Progenitor cell of endocrine pancreas (in vitro differentiated cells): ENCODE measurements at places on chromosomes 6 and 20. TPM values are rescaled to one million over a fixed set of nuclear protein-coding genes. Genes with fewer than 3 reads are reported as not detected.

GRCh38 chr6:1669996-1670395 is 60.3 kb downstream of the FOXC1 start:
- H3K27me3 ChIP-seq, result peaks cover 4% of the 10 kb centered on the region
- no peak for DNase-seq
- no peaks in the 10 kb centered on the region for H3K36me3 ChIP-seq
- no peak overlapping the region for H3K27ac ChIP-seq
- no peak overlapping the region for H3K4me3 ChIP-seq

GRCh38 chr6:130760006-130760405 is 67.2 kb upstream of the SMLR1 start:
- no peak overlapping the region for H3K4me3 ChIP-seq
- H3K36me3 ChIP-seq, result no peaks in the 10 kb centered on the region
- no peak overlapping the region for H3K27ac ChIP-seq
- H3K4me1 ChIP-seq, result peaks cover 5% of the 10 kb centered on the region

- no peaks in the 10 kb centered on the region for H3K36me3 ChIP-seq
- H3K4me1 ChIP-seq, result no peaks in the 10 kb centered on the region
- peaks cover 12% of the 10 kb centered on the region for H3K27me3 ChIP-seq
- no peak for DNase-seq
Observed at GRCh38 chr20:57043669-57044268, 222.7 kb downstream of the BMP7 start.

DNA sequence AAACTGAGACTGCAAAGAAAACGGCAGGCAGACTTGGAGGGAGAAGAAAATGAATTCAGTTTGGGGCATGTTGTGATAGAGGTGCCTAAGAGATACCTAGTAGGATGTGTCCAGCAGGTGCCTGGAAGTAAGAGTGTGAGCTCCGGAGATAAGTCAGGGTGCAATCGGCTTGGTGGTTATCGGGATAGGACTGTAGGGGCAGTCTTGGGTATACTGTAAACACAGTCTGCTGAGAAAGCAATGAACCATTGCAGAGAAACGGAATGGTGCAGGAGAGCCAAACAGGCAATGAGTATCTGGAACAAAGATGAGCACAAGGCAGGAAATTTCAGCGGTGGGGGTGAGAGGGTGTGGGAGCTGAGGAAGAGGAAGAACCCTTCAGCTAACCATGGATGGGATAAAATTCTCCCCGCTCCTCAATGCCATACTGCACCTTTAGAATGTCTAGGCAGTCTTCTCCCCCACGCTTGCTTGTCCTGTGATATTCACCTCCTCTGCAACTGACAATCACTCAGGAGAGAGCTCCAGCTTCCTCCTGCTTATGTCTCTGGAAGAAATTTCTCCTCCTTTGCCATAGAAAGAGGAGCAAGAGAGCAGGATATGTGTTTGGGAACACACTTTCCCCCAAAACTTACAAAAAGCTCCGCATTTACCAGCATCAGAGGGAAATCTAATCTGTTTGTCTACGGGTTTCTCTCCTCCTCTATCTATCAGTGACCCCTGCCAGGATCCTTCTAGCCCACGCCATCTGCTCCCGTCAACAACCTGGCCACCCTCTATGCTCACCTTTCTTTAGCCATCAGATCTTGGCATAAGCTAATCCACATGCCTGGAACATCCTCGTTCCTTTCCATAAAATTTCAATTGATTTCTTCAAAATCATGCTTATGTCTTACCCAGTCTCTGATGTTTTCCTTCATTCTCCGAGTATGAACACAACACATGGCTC is 381.7 kb upstream of the JARID2 start:
- H3K27ac ChIP-seq, result no peak overlapping the region
- H3K4me1 ChIP-seq, result peaks cover 9% of the 10 kb centered on the region

GINS1 gene
- 25.2 and 29.0 TPM in 2 replicates for total RNA-seq

HAO1 gene
- not detected in 2 replicates for total RNA-seq

GRCh38 chr20:57835588-57836455 is 126.0 kb upstream of the PMEPA1 start:
- H3K4me1 ChIP-seq, result peaks cover 2% of the 10 kb centered on the region
- H3K36me3 ChIP-seq, result no peaks in the 10 kb centered on the region
- H3K4me3 ChIP-seq, result no peak overlapping the region
- DNase-seq, result no peak
- H3K27ac ChIP-seq, result peak overlapping the region; percentile 33
- peaks cover 26% of the 10 kb centered on the region for H3K27me3 ChIP-seq

SUPT3H gene
- 40.5 and 41.1 TPM in 2 replicates for total RNA-seq

GRCh38 chr20:33015114-33015484 is 7.6 kb downstream of the BPIFB2 start:
- H3K27ac ChIP-seq, result no peak overlapping the region
- no peak for DNase-seq
- peaks cover 47% of the 10 kb centered on the region for H3K27me3 ChIP-seq

DNA sequence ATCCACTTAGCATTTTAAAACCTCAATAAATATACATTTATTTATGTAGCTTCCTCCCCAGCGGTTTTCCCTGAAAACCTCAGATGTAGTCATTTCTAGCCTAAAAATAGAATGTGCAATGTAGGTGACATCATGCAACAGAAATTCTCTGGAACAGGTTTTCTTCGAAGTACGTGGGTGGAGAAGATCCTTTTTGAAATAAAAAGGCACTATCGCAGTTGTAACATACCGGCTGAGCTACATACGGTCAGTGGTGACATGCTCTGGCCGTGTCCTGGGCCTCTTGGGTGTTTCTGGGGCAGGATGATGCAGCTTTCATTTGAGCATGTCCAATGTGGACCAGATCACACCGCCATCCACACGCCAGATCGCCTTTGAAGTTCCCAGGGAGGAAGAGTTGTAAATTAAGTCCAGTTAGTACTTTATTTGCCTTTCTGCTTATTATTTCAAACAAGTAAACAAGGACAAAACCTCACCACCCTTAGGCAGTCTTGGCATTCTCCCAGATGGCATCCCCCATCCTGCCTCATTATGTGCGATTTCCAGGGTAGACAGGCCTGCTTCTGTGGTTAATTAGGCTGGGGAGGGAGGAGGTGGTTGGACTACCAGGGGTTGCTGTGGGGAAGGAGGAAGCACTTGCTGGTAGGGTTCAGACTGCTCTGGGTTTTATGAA is 109.5 kb upstream of the CLDN20 start:
- no peak overlapping the region for H3K4me3 ChIP-seq
- no peak overlapping the region for H3K27ac ChIP-seq
- no peak for DNase-seq
- peaks cover 5% of the 10 kb centered on the region for H3K27me3 ChIP-seq

PLAGL1 gene
- 23.7 and 28.1 TPM in 2 replicates for total RNA-seq

GRCh38 chr20:34396408-34396807 is 33.3 kb downstream of the ITCH start:
- peaks cover 30% of the 10 kb centered on the region for H3K36me3 ChIP-seq
- peak overlapping the region; percentile 60 for H3K27ac ChIP-seq
- no peaks in the 10 kb centered on the region for H3K27me3 ChIP-seq
- no peak overlapping the region for H3K4me3 ChIP-seq
- DNase-seq, result no peak
- H3K4me1 ChIP-seq, result peaks cover 4% of the 10 kb centered on the region

- H3K4me3 ChIP-seq, result no peak overlapping the region
- peaks cover 24% of the 10 kb centered on the region for H3K27me3 ChIP-seq
- DNase-seq, result no peak
- H3K4me1 ChIP-seq, result peaks cover 14% of the 10 kb centered on the region
- no peaks in the 10 kb centered on the region for H3K36me3 ChIP-seq
Observed at GRCh38 chr20:62768551-62769287, 27.6 kb upstream of the MRGBP start.

DNA sequence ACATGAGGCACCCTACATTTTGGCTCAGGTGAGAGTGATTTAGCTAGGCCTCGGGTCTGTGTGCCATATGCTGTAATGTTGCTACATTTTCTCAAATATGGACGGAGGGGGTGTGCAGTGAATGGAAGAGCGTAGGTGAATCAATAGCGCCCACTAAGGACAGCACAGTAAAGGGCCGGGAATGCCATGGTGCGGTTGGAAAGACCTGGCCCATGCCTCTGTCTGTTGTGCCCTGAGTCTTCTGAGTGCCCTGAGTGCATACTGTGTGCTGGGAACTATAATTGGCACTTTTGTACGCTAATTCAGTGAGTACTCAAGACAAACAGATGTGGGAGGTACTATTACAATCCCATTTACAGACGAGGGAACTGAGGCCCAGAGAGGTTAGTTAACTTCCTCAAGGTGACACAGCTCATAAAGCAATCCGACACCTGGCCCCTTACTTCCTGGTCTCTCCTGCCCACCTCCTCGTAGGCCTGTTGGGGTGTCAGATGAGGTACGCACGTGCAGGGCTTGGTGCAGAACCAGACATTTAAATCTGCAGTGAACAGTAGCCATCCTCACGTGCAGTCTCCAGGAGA is 17.3 kb downstream of the SLC22A1 start:
- H3K27me3 ChIP-seq, result no peaks in the 10 kb centered on the region
- H3K4me1 ChIP-seq, result peaks cover 17% of the 10 kb centered on the region
- no peak overlapping the region for H3K27ac ChIP-seq
- no peak overlapping the region for H3K4me3 ChIP-seq
- DNase-seq, result no peak
- peaks cover 8% of the 10 kb centered on the region for H3K36me3 ChIP-seq

DNA sequence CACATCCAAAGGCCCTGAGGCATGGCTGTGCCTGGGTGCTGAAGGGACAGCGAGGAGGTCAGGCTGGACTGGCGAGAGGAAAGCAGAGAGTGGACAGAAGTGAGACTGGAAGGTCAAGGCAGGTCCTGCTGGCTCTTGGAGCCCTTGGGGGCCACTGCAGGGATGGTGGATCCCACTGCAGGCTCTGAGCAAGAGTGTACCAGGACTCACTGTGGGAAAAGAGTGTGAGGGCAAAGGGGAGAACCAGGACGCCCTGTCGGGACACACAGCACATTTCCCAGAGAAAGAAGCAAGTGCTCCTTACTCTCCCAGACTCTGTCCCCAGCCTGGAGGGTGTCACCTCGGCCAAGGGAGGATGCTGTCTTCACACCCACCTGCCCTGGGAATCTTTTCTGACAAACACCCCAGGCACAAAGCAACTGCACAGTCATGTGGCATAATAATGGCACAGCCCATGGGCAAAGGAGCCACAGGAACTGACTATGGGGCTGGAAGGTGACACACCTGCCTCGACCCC is 172.3 kb upstream of the CST7 start:
- no peaks in the 10 kb centered on the region for H3K4me1 ChIP-seq
- H3K27me3 ChIP-seq, result peaks cover 18% of the 10 kb centered on the region
- no peaks in the 10 kb centered on the region for H3K36me3 ChIP-seq
- no peak overlapping the region for H3K4me3 ChIP-seq

- no peaks in the 10 kb centered on the region for H3K36me3 ChIP-seq
- no peak overlapping the region for H3K4me3 ChIP-seq
- DNase-seq, result no peak
- H3K27me3 ChIP-seq, result peaks cover 2% of the 10 kb centered on the region
- H3K4me1 ChIP-seq, result no peaks in the 10 kb centered on the region
Observed at GRCh38 chr6:32271429-32271828, 47.6 kb upstream of the NOTCH4 start.

GRCh38 chr20:24612799-24613775 is 143.7 kb downstream of the SYNDIG1 start:
- no peak overlapping the region for H3K27ac ChIP-seq
- no peak for DNase-seq
- H3K4me3 ChIP-seq, result no peak overlapping the region

GRCh38 chr6:21342501-21342900 is 251.1 kb upstream of the SOX4 start:
- DNase-seq, result no peak
- H3K27ac ChIP-seq, result no peak overlapping the region
- H3K4me3 ChIP-seq, result no peak overlapping the region
- no peaks in the 10 kb centered on the region for H3K36me3 ChIP-seq

DNA sequence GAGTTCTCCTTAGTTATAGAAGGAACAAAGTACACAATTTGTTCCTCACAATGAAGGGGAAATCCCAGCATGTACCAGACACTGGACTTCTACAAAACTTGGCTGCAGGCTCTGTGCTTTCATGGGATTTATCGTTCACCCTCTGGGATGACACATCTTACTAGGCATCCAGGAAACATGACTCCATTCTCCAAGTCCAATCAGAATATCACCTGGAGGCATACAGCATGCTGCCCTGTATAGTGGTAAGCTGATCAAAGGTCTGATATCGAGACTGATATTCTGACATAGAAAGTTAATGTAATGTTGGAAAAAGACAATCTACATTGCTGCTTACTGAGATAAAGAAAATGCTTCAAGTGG is 6.7 kb downstream of the RWDD2A start:
- no peaks in the 10 kb centered on the region for H3K27me3 ChIP-seq
- no peak overlapping the region for H3K27ac ChIP-seq
- peaks cover 8% of the 10 kb centered on the region for H3K36me3 ChIP-seq
- DNase-seq, result no peak
- H3K4me1 ChIP-seq, result peaks cover 19% of the 10 kb centered on the region
- H3K4me3 ChIP-seq, result no peak overlapping the region

FUCA2 gene
- 67.3 and 67.5 TPM in 2 replicates for total RNA-seq

RFX6 gene
- 28.7 and 34.2 TPM in 2 replicates for total RNA-seq

- H3K36me3 ChIP-seq, result no peaks in the 10 kb centered on the region
- peaks cover 25% of the 10 kb centered on the region for H3K27me3 ChIP-seq
- H3K27ac ChIP-seq, result no peak overlapping the region
- H3K4me3 ChIP-seq, result no peak overlapping the region
Observed at GRCh38 chr6:148954934-148955333, 208.1 kb downstream of the UST start.

DNA sequence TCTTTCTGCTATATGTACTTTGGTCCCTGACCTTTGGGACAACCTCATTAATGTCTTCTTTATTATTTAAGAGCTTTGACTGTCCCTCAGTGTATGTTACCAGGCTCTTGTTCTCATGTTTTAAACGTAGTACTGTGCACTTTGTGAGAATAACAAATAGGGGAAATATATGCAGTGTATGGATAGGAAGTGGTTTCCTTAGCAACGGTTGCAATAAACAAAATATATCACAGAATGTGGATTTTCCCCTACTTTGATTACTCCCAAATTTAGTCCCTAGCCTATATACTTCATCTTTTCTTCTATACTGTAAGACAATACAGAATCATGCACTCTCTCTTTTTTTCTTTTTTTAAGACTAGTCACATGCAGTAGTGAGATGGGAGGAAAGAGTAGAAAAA is 123.8 kb upstream of the AKIRIN2 start:
- H3K4me3 ChIP-seq, result no peak overlapping the region
- no peak for DNase-seq
- no peak overlapping the region for H3K27ac ChIP-seq
- H3K27me3 ChIP-seq, result peaks cover 4% of the 10 kb centered on the region
- H3K4me1 ChIP-seq, result peaks cover 4% of the 10 kb centered on the region
- no peaks in the 10 kb centered on the region for H3K36me3 ChIP-seq

DNA sequence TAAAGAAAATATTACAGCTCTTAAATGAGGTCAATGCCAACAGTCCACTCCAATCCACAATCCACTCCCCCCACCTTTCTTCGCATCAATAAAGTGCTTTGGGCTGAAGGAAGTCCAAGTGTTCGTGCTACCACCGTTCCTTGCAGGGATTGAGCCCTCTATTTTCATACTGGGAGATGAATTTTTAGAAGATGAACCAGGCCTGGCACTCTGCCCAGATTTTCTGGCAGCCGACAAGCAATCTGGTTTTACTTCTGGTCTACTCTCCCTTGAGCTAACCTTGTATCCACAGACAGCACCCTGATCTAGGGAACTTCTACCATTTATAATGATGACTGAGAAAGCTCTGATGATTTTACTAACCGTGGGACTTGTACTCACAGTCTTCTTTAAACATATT is 72.3 kb downstream of the BTBD9 start:
- H3K36me3 ChIP-seq, result peaks cover 2% of the 10 kb centered on the region
- H3K27me3 ChIP-seq, result no peaks in the 10 kb centered on the region
- H3K4me3 ChIP-seq, result no peak overlapping the region
- H3K27ac ChIP-seq, result no peak overlapping the region
- H3K4me1 ChIP-seq, result no peaks in the 10 kb centered on the region
- no peak for DNase-seq

FRMD1 gene
- not detected in 2 replicates for total RNA-seq

OR2J3 gene
- not detected in 2 replicates for total RNA-seq

- H3K27me3 ChIP-seq, result no peaks in the 10 kb centered on the region
- no peak overlapping the region for H3K4me3 ChIP-seq
- peaks cover 1% of the 10 kb centered on the region for H3K4me1 ChIP-seq
- no peak for DNase-seq
Observed at GRCh38 chr6:9795880-9796279, 619.0 kb downstream of the TFAP2A start.
